ENCODE measurements at places on chromosomes 2 and 18.

GRCh38 chr2:238714038-238714528 lies 133.8 kb upstream of the TWIST2 start:
- no peak for DNase-seq

DNA sequence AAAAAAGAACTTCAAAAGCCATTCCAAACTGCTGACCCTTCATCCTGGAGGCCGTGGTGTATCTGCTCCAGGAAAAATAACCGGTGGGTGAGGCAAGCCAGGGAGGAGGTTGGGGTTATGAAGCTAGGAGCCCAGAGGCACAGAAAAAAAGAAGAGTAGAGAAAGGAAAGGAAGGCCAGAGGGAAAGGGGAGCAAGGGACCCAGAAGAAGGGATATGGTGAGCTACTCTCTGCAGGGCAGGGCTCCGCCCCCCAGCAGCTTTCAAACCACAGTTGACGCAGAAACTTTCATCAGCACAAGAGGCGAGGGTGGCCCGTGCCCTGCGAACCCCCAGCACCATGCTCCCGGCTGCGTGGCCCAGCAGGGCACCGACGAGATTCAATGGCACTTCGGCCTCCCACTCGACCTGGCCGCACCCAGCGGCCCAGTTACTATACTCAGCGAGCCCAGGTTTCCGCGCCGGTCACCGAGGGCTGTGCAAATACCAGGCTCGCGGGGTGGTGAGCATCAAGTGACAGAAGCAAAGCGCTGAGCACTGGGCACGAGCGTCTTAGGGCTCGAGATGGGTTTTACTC lies 665 bp downstream of the MCM6 start:
- DNase-seq: peak; percentile 35

GRCh38 chr2:237929979-237930378 lies 36.8 kb upstream of the UBE2F start:
- no peak for DNase-seq

GRCh38 chr18:65093346-65093745 lies 657.5 kb upstream of the CDH7 start:
- no peak for DNase-seq

GRCh38 chr2:175442441-175442840 lies 260.9 kb upstream of the ATP5MC3 start:
- no peak for DNase-seq

DNA sequence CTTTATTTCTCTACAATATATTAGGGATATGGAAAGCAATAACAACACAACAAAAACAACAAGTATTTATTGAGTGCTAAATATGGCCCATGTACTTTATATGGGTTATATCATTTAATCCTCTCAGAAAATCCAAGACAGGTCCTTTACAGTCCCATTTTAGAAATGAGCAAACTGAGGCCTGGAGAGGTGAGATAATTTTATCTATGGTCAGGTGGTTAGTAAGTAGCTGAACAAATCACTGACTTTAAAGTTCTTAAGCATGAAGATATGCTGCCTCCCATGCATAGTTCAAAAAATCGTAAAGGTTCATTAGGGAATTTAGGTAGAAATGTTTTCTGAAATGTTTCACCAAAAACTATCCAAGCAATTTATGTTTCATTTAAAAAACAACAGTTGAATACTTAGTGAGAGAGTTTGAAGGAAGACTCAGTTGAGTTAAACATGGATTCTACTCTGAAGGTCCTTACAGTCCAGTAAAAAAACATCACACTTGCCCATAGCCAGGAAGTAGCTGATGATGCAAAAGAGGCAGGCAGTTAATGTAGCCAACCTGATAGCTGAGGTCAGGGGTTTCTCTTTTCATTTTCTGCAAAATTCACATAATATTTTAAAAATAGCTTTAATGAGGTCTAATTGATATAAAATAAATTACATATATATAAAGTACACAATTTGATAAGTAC lies 7.6 kb upstream of the NFE2L2 start:
- DNase-seq: no peak

- no peak for DNase-seq
These were observed 1495.8 kb upstream of the TMEFF2 start for GRCh38 chr2:193690572-193690971.

DNA sequence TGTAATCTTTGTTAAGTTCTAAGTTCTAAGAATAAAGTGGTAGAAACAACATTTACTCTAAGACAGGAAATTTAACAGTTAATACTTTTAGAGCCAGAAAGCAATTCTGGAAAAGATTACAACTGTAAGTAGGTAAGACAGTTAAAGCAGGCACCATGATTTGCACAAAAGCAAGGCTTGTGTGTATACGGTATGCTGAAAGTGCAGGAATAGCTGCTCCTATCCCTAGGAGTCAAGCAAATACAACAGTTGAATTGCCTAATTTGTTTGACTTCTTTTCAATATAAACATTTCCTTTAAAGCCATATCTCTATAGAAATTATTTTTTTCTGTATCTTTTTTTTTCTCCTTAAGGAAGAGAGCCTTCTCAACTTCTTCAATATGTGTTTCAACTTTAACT lies 116.4 kb downstream of the KCNJ3 start:
- DNase-seq: no peak

- DNase-seq: no peak
These were observed 80.0 kb upstream of the FAM136A start for GRCh38 chr2:70381821-70382220.

- DNase-seq: no peak
These were observed 47.6 kb downstream of the GNAL start for GRCh38 chr18:11736656-11737055.

DNA sequence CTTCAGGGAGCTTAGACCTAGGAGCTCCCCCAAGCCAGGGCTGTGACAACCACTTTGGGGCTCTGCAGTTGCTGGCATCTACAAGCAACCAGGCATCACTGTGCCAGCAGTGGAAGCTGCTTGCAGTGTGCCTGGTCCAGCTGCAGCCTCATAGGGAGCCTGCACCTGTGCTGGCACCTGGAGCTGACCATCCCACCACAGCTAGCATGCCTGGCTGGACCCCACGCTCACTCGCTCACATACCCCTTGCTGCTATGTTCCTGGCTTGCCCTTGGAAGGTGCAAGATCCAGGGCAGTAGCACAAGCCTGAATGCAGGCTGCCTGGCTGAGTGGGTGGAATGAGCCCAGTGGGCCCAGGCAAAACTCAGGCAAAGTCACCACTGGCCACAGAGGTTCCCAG lies 82.5 kb downstream of the ZNF804A start:
- DNase-seq: no peak

DNA sequence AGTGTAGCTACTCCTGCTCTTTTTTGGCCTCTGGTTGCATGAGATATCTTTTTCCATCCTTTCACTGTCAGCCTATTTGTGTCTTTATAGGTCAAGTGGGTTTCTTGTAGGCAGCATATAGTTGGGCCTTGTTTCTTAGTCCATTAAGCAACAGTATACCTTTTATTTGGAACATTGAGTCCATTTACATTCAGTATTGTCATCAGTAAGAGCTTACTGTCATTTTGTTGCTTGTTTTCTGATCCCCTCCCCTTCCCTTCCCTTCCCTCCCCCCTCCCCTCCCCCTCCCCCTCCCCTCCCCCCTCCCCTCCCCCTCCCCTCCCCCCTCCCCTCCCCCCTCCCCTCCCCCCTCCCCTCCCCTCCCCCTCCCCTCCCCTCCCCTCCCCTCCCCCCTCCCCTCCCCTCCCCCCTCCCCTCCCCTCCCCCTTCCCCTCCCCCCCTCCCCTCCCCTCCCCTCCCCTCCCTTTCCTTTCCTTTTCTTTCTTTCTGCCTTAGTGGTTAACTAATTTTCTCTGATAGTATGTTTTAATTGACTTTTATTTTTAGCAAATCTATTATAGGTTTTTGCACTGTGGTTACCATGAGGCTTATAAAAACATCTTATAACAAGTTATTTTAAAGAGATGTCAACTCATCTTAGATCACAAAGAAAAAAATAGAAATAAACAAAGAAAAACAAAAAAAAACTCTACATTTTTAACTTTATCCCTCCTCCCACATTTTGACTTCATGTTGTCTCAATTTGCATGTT lies 13.2 kb upstream of the DCDC2C start:
- no peak for DNase-seq

DNA sequence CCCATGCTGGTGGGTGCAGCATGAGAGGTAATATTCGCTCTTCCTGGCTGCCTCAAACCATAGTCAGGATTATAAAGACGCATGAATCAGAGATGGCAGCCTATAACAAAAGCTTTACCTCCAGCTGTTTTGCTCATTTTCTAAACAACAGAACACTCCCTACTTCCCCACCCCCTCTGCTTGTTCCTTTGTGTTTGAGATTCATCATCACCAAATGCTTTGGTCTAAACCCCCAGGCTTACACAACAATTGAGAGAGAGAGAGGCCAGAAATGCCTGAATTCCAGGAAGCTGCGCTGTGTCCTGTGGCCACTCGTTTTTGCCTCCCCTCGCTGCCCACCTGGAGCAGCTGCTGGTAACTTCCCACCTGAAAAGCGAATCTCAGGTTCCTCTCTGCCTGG lies 78.8 kb upstream of the CAPN13 start:
- DNase-seq: no peak

- DNase-seq: no peak
These were observed 6.6 kb upstream of the NTSR2 start for GRCh38 chr2:11676640-11677039.

GRCh38 chr2:10400568-10400977 lies 47.6 kb downstream of the ODC1 start:
- DNase-seq: no peak
